ENCODE measurements at places on chromosomes 7 and 10. TPM values are rescaled to one million over a fixed set of nuclear protein-coding genes. Genes with fewer than 3 reads are reported as not detected.

- no peak for DNase-seq
Observed at GRCh38 chr10:26043469-26043868, 109.4 kb downstream of the MYO3A start.

- DNase-seq = peak; percentile 13
Observed at GRCh38 chr7:142338633-142339501, 81.0 kb upstream of the PRSS58 start.

DNA sequence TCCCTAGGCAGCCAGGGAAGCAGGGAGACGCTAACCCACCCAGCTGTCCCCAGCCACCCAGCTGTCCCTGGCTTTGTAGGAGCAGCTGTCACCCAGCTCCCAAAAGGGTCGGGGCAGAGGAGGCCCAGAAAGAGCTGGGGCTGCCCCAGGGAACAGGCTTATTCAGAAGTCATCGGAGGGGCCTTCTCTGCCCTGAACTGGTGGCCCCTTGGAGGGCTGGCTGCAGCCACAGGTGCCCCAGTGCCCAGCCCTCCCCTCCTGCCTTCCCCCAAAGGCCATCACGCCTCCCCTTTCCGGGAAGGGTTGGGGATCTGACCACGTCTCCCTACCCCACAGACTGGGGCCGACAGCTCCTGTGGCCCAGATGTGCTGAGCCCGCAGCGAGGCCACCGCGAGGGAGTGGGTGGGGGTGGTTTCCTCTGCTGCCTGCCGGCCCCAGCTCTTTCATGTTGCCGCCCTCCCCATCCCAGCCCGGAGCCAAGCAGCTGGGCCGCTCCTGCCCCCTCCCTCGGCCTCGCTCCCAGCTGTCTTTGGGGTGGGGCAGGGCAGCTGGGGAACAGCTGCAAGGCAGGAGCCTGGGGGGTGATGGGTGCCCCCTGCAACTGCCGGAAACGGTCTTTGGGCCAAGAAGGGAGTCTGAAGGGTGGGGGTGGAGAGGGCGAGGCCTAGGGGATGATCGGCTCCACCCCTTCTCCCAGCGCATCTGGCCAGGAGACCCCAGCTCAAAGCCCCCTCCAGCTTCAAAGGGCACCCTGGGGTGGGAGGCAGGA, 16.8 kb downstream of the TRIM8 start:
- DNase-seq = peak; percentile 77

DNA sequence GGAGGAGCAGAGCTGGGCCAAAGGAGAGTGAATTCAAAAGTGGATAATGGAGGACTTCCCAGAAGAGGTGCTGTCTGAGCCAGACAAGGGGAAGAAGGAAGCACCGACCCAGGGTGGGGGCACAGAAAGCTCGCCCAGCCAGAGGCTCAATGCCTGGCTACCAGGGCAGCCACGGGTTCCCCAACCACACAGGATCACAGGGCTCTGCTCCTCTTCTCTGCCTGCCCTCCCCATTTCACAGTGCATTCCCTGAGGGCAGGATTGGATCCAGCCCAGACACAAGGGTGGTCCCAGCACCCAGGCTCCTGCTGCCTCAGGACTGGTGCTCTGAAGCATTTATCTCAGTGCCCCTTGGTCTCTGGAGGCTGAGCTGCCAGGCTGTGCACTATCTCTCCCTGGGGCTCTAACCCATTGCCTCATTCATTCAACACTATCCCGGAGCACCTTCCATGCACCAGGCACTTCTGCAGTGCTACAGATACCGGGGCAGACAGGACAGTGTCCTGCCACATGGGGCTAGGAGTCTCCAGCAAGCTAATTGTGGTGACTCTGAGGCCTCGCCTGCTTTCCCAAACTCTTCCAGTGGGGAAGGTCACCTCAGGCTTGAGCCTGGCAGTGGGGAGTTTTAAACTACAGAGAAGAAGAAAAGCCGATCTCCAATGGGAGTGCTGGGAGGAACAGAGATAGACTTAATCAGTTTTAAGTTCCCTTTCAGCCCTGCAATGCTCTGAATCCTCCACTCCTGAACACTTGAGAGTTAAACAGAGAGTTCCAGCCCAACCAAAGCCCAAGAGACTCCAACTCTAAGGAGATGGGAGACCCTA, 201.8 kb upstream of the ZMIZ1 start:
- DNase-seq = no peak

- DNase-seq = no peak
Observed at GRCh38 chr7:12943781-12944180, 256.3 kb downstream of the ARL4A start.

DNA sequence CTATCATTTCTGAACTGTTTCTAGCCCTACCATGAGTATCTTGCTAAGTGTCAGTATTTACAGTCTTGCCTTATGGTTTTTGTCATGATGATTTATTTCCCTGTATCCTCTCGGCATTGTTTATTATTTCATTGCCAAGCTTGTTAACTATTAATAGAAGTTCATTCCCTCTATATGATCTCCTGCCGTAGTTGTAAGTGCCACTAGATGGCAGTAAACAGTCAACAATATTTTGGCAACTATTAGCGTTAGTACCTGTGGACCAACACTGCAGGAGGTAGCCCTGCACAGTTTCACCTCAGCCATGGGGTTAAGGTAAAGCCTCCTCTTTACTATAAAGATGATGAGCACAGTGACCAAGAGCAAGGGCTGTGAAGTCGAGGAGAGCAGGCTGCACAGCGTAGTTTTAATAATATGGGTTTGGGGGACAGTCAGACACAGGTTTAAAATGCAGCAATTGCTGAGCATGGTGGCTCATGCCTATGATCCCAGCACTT, 26.1 kb upstream of the CCNJ start:
- DNase-seq = peak; percentile 57

- no peak for DNase-seq
Observed at GRCh38 chr7:39721345-39721744, 98.0 kb downstream of the RALA start.

Gene GTF2IRD1
- polyA plus RNA-seq = 51.2 TPM

Gene EGR2
- 2.1 TPM for polyA plus RNA-seq

Gene PLEKHA1
- polyA plus RNA-seq = 65.6 TPM

Data from large intestine (tissue), 12 donors.